ENCODE measurements at places on chromosomes 6 and 20.

DNA sequence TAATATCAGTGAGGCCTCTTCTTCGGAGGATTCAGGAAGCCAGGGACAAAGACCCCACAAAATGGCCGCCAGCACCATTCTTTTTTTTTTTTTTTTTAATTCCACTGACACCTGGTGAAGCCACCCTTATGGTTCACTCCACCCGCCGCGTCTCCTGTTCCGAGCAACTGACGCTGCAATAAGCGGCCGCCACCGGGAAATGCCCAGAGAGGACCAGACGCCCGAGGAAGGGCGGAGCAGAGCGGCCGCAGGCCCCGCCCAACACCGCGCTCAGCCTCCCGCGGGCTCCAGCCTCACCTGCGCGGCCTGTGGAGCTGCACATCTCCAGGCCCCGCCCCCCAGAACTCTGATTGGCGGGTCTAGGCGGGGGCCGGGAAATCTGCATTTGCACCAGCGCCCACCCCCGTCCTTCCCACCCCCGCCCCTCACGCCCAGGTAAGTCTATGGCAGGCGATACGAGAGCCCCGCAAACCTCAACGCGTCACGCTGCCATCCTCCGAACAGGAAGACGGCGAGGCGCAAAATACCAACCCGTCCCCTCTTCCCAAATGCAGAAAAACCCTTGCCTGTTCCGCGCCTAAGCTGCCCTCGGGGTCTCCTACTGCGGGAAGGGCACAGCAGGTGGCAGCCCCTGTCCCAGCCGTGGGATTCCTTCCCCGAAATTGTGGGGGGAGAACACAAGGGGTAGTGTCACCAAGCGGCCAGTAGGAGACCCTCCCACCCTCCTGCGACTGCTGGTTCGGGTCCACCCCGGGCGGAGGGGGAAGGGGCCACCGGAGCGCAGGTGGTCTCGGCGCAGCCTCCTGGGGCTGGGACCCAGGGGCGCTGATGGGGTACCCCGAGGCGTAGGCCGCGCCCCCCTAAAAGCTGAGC, 960 bp downstream of the ATP9A start:
- DNase-seq, result peak; percentile 50

- no peak for DNase-seq
Observed at GRCh38 chr6:139313229-139313628, 21.4 kb upstream of the TXLNB start.

DNA sequence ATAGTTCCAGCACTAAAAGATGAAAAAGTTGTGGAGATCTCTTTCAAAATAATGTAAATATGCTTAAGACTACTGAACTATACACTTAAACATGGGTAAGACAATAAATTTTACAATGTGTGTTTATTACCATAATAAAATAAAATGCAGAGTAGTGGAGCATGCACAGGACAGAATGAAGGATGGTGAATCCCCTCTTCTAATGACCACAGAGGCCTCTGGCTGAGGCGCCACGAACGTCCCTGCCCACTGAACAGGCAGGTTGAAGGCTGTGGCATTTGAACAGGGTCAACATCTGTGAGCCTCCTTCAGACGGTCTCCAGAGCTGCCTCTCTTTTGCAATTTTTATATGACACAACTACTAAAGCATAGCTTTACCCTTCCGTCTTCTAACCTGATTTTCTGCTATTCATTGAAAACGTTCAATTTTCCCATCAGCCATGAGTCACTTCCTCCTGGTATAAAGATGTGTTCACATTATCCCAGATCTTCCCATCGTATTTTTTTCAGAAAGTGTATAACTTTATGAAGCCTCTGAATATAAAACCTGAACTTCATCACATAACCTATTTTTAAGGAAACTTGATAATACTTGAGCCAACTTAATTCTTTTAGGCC, 37.8 kb downstream of the ADGRF4 start:
- no peak for DNase-seq

GRCh38 chr20:44758247-44759101, 12.8 kb downstream of the KCNK15 start:
- no peak for DNase-seq

DNA sequence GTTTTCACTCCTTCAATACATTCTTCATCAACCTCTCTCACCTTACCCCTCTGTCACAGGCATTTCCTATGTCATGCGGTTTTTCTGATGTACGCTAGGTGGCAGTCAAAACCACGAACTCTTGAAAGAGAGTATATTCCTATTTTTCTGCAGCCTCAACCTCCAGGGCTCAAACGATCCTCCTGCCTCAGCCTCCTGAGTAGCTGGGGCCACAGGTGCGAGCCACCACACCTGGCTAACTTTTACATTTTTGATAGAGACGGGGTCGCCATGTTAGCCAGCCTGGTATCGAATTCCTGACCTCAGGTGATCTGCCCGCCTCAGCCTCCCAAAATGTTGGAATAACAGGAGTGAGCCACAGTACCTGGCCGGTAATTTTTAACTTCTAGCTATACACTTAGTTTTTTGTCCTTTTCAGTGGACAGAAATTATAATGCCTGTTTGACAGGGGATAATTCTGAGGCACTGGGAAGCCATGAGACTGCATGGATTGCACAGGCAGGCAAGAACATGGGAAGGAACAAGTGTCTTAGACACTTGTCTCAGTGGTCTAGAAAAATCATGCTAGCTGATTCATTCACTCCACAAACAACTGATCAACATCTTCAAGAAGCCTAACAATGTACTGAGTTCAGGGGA, 22.5 kb upstream of the HFE start:
- peak; percentile 65 for DNase-seq

- peak; percentile 19 for DNase-seq
Observed at GRCh38 chr20:49501917-49502316, 19.4 kb upstream of the KCNB1 start.

DNA sequence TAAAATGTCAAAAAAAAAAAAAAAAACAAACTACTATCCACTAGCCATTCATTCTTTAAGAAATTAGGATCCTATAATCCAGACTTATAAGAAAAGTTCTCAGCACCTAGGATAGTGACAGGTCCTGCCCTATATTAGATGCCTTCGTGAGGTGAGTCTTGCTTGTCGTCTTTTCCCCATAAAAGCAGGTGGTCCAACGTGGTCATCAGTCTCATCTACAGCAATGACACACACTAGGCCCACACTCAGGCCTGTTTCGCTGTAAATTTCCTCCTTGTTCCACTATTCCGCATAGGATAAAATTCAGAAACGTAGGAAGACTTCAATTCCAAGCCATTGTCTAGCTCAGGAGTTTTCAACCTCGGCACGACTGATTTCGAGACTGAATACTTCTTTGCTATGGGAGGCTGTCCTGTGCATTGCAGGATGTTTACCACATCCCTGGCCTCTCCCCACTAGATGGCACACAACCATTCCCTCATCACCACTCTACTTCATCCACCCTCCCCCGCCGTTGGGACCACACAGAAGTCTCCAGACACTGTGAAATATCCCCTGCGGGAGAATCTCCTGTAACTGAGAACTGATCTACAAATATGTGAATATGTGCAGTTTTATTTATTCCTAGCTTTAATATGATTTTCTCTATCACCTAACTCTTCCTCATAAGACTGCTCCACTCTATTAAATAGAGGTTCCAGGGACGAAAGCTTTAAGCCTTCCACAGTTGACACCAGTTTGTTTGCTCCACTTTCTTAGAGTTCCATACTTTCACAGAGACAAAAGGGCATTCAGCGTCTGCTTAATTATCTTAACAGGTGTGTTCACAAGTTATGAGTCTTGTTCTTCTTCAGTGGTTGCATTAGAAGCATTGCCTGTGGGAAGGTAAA, 346.3 kb downstream of the BMP2 start:
- DNase-seq, result peak; percentile 29

DNA sequence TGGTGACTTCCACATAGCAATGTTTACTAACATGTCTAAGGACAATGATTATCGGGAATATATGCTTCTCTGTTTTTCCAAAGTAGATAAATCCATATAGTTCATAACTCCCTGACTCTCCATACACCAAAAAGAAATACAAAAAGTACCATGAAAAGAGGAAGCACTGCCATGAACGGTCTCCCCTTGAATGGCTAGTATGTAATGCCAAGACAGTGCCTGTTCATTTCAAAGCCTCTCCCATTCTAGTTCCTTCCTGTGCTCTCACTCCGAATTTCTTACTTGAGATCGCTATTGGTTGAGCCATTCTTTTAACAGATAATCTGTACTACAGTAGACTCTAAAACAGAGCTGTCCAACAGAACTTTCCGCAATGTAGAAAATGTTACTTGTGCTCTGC, 54.8 kb upstream of the EDN1 start:
- no peak for DNase-seq

- peak; percentile 85 for DNase-seq
Observed at GRCh38 chr6:148501178-148501590, 158.5 kb downstream of the SASH1 start.

DNA sequence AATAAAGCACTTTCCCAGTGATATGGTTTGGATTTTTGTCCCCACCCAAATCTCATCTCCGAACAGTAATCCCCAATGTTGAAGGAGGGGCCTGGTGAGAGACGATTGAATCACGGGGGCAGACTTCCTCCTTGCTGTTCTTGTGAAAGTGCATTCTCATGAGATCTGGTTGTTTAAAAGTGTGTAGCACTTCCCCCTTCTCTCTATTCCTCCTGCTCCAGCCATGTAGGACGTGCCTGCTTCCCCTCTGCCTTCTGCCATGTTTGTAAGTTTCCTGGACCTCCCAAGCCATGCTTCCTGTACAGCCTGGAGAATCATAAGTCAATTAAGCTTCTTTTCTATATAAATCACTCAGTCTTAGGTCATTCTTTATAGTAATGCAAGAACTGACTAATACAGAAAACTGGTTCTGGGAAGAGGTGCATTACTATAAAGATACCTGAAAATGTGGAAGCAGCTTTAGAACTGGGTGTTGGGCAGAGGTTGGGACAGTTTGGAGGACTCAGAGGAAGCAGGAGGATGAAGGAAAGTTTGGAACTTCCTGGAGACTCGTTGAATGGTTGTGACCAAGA, 7.4 kb downstream of the EPM2A start:
- DNase-seq, result no peak

GRCh38 chr6:96450770-96451130, 70.9 kb upstream of the UFL1 start:
- no peak for DNase-seq

DNA sequence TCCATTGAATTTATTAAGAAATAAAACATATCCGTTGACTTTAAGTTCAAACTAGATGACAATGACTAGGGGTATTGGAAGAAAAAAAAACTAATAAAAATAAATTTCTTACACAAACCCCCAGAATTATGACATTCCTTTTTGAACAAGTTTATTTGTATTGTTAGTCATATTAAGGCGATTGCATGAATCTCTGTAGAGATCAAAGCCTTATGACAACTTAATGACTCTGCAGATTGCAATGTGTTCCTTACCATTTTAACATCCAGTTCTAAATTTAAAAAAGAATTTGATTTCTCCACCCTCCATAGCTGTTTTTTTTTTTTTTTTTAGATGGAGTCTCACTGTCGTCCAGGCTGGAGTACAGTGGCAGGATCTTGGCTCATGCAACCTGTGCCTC, 189.8 kb upstream of the CEP162 start:
- no peak for DNase-seq

- DNase-seq, result peak; percentile 49
Observed at GRCh38 chr6:39361657-39362486, 39.4 kb upstream of the KCNK16 start.

Measured in ACHN (cell line).